Epithelial cell of proximal tubule (primary cell): ENCODE measurements at places on chromosomes 2 and 18.

GRCh38 chr2:132608311-132608710 is 61.7 kb downstream of the LYPD1 start:
- no peak for DNase-seq

DNA sequence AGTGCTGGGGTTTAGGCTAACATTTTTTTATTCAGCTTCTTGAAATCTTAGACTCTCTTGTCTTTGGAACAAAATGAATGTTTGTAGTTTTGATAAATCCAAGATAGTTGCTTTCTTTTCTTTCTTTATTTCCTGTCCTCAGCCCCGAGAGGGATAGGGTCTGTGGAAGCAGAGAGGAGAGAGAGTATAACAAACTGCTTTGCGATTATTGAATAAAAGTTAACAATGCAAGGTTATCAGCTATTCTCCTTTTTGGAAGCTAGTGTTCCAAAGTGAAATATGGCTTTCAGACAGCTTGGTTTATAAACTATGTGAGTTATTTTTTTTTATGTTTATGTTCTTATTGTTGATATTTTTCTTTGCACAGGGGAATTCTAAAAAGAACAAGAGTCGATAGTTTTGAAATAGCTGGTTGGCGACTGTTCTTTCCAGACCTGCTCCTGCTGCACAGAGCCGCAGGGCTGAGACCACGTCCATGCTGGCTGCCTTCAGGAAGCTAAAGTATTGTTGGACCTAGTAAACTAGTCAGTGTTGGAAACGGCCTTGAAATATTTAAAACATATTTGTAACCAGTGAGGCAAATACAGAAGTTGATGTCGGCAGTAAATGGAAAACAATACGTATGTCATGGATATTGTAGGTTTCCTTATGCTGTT is 15.5 kb upstream of the STON1 start:
- DNase-seq: no peak

GRCh38 chr2:17245906-17246305 is 272.3 kb downstream of the RAD51AP2 start:
- DNase-seq: no peak

GRCh38 chr18:59220164-59220783 is 316 bp downstream of the GRP start:
- DNase-seq: no peak

- no peak for DNase-seq
These were observed 252.5 kb upstream of the SP5 start for GRCh38 chr2:170462433-170463205.

DNA sequence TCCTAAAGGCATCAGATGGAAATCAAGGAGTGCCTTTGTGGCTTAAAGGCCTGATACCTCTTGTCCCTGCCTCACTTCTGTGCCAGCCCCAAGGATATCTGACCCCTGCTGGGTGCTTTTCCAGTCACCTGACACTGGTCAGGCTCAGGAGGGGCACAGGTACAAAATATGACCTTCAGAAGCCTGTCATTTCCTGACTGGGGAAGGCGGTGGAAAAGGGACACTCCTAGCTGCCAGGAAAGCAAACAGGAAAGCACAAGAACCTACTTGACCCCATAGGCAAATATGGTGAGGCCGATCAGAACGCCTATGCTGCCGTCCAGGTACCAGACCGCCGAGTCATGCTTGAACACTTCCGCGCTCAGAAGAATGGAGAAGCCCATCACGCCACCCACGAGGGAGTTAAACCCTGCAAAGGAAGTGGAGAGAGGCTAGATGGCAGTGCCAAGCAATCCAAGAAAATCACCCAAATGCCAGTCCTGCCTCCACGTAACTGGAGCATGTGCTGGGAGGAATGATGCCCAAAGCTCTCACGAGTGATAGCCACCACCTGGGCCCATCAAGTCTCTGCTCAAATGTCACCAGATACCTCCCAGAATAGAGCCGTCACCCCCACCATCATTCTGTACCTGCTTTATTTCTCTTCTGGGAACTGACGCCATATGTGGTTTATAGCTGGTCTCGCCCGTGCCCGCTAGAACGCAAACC is 204.0 kb downstream of the MGAT5 start:
- DNase-seq: no peak

DNA sequence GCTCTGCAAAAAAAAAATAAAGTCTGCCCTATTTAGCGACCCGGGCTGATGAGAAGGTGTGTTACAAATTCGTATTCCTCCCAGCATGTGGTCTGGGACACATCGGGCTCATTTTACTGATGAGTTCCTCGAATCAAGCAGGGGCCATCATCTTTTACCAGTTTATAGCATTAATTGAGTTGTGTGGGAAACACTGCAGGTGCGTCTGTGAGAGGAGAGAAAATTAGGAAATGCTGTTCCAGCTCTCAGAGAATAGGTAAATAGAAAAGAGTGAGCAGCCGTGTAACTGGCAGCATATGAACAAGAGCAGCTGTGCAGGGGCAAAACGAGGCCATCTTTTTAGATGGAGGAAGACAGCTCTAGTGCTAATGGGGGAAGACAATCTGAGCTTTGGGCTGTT is 216.7 kb downstream of the SETBP1 start:
- DNase-seq: no peak

DNA sequence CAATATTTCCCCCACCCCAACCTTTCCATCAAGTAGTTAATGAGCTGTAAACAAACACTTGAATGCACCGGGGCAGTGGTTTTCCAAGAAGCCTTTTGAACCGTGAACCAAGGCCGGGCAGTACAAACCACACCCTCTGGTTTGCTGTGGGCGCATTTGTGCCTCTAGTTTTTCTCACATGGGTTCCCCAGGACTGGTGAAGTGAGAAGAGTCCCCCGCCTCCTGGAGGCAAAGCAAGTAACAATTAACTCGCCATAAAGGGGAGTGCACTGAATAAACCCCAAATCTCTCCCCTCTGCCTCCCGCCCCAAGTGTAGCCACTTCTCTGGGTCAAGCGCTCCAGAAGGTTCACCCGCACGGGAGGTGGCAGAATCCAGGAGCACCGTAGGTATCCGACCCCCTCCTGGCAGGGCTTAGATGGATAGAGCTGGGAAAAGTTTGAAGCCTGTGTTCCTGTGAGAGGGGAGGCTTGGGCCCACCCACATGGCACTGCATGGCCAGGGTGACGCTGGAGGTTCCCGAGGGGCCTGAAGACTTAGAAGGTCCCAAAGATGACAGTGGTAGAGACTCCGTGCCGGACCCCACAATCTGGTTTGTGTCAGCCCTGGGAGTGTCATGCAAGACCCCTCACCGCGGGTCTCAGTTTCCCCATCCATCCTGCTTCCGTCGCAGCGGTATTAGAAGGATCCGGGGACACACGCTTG is 182.2 kb downstream of the SMAD2 start:
- no peak for DNase-seq

DNA sequence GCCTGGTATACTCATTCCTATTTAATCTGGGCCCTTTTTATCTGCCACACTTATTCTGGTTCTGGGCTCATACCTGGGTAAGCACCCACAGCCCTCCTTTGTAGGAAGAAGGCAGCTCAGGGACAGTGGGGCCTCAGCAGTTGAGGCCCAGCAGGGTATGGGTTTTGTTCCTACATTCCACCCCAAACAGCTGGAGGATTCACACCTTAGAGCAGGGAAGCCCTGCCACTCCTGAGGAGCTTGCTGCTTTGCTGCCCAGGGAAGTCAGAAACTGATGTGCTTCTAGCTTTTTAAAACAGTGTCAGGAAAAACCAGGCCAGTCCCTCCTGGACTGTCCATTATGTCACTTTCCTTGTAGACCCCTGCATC is 1.2 kb upstream of the LBX2 start:
- no peak for DNase-seq

DNA sequence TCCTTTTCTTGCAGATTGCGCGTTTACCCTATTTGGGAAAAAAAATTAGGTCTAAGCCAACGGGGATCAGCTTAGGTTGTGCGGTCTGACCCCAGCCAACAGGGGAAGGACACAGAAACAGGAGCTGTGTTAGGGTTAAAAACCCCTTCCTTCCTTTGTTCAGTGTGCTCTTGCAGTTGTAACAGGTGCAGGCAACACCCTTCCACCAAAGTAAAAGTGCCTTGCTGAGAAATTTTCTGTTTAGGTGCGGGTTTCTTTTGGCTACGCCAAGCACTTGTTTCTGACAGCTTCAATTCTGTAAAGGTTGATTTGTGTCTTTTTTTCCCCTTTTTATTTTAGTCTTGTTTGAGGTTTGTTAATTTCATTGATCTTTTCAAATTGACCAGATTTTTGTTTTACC is 92.5 kb downstream of the PTPN4 start:
- no peak for DNase-seq
